ENCODE measurements at places on chromosomes 16 and 17. TPM values are rescaled to one million over a fixed set of nuclear protein-coding genes. Genes with fewer than 3 reads are reported as not detected.

GRCh38 chr17:36592716-36593321 lies 1.1 kb downstream of the DHRS11 start:
- DNase-seq, result no peak

DNA sequence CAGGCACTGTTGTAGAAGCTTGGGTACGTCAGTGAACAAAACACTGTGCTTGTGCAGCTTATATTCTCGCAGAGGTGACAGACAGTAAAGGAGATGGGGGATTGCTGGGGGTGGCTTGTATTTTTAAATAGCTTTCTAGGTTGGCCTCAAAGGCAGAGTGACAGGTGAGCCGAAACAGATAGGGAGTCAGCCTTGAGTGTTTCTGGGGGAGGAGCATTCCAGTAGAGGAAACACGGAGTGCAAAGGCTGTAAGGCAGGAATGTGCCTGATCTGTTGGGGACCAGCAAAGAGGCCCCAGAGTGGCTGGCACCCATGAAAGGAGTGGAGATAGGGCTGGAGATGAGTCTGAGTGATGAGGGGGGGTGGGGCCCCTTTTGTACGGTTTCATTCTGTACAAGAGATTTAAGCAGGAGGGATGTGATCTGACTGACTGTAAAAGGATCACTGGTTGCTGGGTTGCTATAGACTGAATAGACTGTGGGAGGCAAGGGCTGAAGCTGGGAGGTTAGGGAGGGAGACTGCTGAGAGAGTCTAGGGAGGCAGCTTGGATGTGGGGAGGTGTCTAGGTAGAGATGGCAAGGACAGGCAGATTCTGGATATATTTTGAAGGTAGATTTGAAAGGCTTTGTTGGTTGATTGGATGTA lies 15.2 kb downstream of the NUP93 start:
- DNase-seq, result no peak

DNA sequence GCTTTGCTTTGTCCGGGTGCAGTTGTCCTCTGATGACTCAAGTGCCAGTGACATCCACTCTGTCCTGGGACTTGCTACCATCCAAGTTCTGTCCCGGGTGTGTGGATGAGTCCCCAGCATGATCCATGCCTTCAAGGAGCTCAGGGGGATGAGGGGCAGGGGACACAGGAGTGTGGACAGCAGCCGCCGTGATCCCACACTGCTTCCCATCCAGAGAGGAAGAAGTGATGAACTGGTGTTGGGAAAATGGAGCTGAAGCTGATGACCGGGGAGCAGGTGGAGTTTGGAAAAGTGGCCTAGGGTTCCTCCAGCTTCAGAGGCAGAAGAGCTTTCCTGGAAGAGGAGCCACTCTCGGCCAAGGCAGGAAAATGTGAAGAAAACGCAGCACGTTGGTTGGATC lies 249.6 kb upstream of the TNRC6C start:
- DNase-seq, result no peak

DNA sequence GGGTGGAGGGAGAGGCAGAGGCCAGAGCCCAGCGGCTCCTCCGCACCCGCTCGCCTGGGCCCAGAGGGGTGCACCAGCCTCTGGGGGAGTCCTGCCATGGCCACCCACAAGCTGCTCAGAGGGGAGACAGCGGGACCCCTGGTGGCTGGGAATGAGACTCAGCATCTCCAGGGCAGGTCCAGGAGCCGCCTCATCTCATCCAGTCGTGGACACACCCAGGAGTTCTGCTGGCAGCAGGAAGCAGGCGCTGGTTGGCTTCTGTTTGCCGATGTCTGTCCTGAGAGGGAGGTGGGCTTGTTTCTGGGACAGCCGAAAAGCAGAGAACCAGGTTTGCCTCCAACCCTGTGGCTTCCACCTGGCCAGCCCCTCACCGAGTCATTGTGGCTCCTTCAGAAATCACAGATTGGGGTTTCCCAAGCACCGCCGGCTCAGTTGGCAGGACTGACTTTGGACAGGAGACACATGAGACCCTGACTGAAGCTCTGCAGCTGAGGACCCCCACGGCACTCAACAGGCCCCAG lies 49.6 kb upstream of the ENPP7 start:
- no peak for DNase-seq

DNA sequence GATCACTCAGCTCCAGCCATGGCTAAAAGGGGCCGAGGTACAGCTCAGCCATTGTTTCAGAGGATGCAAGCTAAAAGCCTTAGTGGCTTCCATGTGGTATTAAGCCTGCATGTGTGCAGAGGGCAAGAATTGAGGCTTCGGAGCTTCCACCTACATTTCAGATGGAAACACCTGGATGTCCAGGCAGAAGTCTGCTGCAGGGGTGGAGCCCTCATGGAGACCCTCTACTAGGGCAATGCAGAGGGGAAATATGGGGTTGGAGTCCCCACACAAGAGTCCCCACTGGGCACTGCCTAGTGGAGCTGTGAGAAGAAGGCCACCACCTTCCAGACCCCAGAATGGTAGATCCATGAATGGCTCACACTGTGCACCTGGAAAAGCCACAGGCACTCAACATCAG lies 14.7 kb upstream of the PSMD11 start:
- no peak for DNase-seq

C16orf96 gene
- total RNA-seq, result 0.27 TPM

HAS3 gene
- total RNA-seq, result 4.0 TPM

- DNase-seq, result no peak
These were observed 36.7 kb upstream of the ABR start for GRCh38 chr17:1216217-1217088.

DNA sequence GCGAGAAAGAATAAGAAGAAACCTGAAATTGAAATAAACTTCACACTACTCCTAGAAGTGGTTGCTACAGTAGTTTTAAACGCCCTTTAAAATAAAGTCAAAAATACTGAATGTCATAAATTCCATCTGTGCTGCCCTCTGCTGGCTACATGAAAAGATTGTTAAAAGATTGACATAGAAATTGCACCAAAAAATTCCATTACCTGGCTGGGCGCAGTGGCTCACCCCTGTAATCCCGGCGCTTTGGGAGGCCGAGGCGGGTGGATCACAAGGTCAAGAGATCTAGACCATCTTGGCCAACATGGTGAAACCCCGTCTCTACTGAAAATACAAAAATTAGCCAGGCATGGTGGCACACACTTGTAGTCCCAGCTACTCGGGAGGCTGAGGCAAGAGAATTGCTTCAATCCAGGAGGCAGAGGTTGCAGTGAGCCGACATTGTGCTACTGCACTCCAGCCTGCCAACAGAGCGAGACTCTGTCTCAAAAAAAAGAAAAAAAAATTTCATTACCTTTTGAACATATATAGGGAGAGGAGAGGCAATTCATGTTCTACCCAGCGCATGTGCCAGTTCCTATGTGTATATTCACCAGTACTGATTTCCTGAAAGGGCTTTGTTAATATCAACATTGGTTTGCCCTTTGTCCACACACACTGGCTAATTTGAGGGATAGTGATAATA lies 36.5 kb downstream of the CYTH1 start:
- DNase-seq, result peak; percentile 43

DNA sequence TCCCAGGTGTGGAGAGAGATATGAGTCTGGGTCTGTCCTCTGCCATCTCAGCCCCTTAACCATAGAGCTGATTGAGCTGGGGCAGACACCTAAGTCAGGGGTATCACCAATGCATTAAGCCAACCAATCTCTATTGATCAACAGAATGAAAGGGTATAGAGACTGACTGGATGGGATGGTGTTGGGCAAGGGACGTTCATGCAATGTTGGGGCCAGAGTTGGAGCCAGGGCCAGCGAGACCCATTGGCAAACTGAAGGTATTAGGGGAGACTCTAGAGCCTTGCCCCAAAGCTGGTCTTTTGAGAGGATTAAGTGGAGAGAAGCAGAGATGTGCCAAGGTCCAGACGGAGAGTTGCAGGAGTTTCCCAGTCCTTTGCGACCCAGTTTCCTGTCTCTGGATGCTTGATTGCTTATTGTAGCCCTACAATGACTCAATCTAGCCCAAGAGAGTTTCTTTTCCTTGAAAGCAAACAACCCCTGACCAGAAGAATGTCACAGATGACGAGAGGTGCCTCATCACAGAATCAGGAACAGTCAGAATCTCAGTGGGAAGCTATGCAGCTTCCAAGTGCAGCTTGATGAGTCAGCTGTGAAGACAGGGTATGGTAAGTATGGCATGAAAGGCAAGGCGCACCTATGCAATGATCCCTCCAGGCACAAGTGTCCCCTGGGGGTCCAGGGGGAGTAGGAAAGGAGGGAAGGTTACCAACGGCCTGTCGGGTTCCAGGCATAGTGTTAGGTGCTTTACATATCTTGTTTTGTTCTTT lies 137.2 kb downstream of the UTP18 start:
- DNase-seq, result no peak

GRCh38 chr16:56939801-56940200 lies 7.9 kb downstream of the HERPUD1 start:
- DNase-seq, result no peak

GRCh38 chr17:68539548-68540467 lies 27.6 kb downstream of the PRKAR1A start:
- DNase-seq, result no peak

- DNase-seq, result no peak
These were observed 215.1 kb downstream of the KATNIP start for GRCh38 chr16:27764869-27765675.

DNA sequence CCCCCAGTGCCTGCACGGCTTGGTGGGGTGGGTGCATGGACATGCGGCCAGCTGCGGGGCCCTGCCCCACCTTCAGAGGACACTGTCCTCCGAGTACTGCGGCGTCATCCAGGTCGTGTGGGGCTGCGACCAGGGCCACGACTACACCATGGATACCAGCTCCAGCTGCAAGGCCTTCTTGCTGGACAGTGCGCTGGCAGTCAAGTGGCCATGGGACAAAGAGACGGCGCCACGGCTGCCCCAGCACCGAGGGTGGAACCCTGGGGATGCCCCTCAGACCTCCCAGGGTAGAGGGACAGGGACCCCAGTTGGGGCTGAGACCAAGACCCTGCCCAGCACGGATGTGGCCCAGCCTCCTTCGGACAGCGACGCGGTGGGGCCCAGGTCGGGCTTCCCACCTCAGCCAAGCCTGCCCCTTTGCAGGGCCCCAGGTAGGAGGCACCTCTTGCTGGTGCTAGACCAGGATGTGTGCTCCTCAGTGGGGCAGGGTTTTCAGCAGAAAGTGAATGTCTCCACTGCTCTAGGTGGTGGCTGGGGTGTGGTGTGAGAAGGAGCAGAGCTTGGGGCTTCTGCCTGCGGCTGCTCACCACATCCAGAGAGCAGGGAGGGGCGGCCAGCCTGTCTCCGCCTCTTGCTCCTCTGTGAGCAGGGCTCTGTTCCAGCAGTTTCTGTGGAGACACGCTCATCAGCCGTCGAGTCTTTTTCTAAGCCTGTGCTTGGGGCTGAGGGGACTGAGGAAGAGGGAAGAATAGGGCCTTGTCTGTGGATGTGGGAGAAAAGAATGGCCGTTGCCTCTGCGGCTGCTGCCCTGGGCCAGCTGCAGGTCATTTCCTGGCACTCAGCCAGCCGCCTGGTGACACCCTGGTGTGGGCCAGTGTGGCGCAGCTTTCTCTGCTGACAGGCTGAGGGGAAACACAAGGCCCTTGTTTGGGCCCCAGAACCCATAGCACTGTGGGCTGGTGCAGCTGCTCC lies 2.2 kb downstream of the ZNF276 start:
- DNase-seq, result peak; percentile 96

GRCh38 chr16:82192665-82193064 lies 22.6 kb upstream of the MPHOSPH6 start:
- no peak for DNase-seq

GRCh38 chr16:84485255-84486010 lies 19.0 kb downstream of the MEAK7 start:
- DNase-seq, result no peak

CCDC144A gene
- 0.81 TPM for total RNA-seq

GRCh38 chr17:34099859-34100515 lies 155.1 kb upstream of the CCL2 start:
- no peak for DNase-seq

DNA sequence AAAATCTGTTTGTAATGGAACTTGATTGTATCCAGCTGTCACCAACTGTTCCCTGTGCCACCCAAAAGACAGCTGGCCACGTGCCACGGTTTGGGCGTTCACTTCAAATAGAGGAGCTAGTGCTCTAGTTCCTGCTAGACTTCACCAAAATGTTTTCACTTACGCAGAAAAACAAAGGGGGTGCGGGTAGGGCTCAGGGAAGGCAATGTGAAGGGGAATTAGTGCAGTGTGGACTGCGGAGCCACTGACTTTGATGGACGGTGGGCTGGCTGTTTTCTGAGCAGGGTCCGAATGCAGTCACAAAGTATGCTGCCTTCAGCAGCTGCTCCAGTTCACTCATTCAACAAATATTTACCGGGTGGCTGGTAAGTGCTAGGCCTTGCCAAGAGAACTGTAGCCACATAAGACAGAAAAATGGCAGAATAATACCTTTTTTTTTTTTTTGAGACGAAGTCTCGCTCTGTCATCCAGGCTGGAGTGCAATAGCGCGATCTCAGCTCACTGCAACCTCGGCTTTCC lies 7.6 kb upstream of the CYTH1 start:
- peak; percentile 73 for DNase-seq

DNA sequence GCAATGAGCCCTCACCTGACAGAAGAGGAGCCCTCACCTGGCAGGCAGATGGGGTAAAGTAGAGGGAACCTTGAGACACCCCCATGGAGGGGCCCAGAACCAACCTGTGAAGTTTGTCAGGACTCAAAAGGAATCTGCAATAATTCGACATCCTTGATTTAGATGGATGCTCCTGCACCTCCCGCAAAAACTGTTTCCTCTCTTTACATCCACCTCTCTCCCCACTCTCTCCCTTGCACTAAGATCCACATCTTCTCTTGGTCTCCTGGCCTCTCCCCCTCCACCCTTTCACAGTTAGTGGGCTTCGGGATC lies 34.9 kb upstream of the RBFOX3 start:
- no peak for DNase-seq

CCT6B gene
- total RNA-seq, result 4.0 TPM

LDHD gene
- total RNA-seq, result not detected

TMEM106A gene
- 8.9 TPM for total RNA-seq

- DNase-seq, result no peak
These were observed 1.2 kb downstream of the GSG1L start for GRCh38 chr16:28062261-28062846.

- DNase-seq, result peak; percentile 32
These were observed 24.9 kb upstream of the RFFL start for GRCh38 chr17:35088356-35088880.
